ENCODE measurements at places on chromosomes 3 and 15. TPM values are rescaled to one million over a fixed set of nuclear protein-coding genes. Genes with fewer than 3 reads are reported as not detected.

DNA sequence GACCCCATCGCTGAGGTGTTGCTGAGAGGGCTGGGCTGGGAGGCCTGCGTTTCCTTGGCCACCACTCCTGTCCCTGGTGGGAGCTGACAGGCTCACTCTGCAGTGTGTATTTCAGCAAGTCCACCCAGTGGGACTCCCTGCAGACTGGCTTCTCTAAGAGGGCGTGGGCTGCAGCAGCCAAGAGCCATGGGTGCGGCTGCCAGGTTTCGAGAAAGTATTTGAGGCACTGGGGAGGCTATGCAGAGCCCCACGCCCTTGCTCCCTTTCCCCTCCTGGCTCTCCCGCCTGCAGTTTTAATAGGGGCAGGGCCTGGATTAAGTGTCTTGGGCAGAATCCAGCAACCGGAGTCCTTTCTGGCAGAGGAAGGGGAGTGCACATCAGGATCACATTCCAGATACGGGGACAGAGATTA is 242.1 kb downstream of the THSD4 start:
- DNase-seq = no peak

- no peak for DNase-seq
Observed at GRCh38 chr3:42032693-42033349, 58.3 kb upstream of the TRAK1 start.

DNA sequence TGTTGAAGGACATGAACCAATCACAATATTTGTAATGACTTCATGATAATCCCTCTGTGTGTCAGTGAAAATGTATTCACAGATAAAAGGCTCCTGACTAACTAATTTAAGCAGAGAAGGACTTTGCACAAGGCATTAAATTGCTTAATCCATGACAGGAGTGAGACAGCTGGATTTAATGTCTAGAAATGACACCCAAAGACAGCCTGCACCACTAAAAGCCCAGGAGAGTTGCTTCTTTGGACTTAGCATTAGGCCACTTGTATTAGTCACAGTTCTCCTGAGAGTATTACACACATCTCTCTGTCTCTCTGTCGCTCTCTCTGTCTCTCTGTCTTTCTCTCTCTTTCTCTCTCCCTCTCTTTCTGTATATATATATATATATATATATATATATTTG is 180.4 kb downstream of the GOLGA8K start:
- DNase-seq = no peak

DNA sequence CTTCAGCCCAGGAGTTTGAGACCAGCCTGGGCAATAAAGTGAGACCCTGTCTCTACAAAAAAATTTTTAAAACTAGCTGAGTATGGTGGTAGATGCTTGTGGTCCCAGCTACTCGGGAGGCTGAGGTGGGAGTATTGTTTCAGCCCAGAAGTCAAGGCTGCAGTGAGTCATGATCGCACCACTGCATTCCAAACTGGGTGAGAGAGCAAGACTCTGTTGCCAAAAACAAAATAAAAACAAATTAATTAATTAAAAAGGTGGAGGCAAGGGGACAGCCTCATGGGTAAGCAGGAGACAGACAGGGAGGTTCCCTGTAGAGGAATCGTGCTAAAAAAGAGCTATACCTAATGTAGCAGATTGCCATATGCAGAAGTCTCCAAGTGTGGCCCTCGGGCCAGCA is 12.6 kb downstream of the HAPLN3 start:
- no peak for DNase-seq

DNA sequence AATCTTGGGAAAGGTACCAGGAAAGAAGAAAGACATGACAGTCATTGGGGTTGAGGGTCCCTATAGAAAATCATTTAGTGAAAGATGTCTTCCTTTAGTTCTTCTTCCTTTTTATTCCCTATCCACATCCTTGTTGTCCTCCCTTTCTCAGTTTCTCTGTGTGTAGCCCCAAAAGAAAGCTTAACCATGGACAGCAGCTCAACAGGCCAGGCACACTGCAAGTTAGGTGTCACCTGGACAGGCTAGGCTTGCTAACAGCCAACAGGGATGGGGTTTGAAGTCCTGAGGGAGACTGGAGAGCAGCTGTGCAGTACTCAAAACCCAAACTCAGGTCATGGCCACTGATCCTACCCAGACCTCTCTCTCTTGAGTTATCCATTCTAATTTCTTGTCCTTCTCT is 543.1 kb downstream of the TUSC7 start:
- no peak for DNase-seq

Gene GASK1A
- 0.72 TPM for total RNA-seq

Gene PAK6
- 0.31 TPM for total RNA-seq

Gene POLQ
- 2.1 TPM for total RNA-seq

Gene DPH6
- total RNA-seq = 10.6 TPM

Gene SLC9C1
- 0.13 TPM for total RNA-seq
